ENCODE measurements at places on chromosomes 2 and 18. TPM values are rescaled to one million over a fixed set of nuclear protein-coding genes. Genes with fewer than 3 reads are reported as not detected.

PLEK gene
- total RNA-seq = not detected

DYNAP gene
- not detected for total RNA-seq

SLC4A3 gene
- 6.0 TPM for total RNA-seq

SLC38A11 gene
- 0.12 TPM for total RNA-seq
